ENCODE measurements at places on chromosomes 6 and 20. TPM values are rescaled to one million over a fixed set of nuclear protein-coding genes. Genes with fewer than 3 reads are reported as not detected.

Gene OTOR
- total RNA-seq = not detected

GRCh38 chr20:1897541-1897940 lies 2.3 kb downstream of the SIRPA start:
- DNase-seq = no peak

Gene LIN28B
- not detected for total RNA-seq

Gene SMIM13
- total RNA-seq = 9.1 TPM

Gene NRSN1
- not detected for total RNA-seq

GRCh38 chr6:90663106-90663505 lies 76.2 kb upstream of the MAP3K7 start:
- no peak for DNase-seq

- no peak for DNase-seq
These were observed 255.5 kb upstream of the NRSN1 start for GRCh38 chr6:23870496-23870895.

Measured in right lobe of liver (tissue), 6 donors.